SHP77 (cell line): ENCODE measurements at places on chromosomes 7 and 10.

DNA sequence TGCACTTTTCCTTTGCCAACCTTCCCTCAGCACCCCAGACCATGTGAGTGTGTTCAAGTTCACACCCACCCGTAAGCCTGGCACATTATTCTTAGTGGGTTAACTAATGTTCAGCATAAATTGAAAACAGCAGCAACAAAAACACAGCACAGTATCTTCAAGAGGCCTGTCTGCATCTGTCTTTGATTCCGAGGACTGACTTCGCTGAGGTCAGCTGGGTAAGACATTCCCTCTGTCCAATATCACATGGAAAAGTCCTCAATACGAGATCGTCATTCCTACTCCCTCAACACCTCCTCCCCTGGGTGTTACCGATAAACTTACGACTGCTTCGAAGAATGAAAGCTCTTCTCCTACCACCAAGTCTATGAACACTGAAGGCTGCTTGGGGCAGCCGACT is 218.8 kb downstream of the SFMBT2 start:
- no peak for DNase-seq

DNA sequence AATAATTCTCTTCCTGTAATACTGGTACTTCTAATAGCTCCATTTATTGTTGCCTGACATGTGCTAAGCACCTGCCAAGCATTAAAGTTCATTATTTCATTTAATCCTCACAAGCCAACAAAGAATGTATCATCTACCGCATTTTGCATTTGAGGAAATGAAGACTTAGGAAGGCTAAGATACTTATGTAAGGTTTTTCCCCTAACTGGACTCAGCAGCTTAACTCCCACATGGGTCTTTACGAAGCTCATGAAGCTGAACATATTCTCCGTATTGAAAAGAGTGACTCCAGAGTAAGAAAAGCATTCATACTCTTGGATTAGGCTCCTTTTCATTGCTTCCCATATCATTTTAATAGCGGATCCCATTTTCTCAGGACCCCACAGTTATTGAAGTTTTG is 155.7 kb upstream of the TMEM72 start:
- no peak for DNase-seq

DNA sequence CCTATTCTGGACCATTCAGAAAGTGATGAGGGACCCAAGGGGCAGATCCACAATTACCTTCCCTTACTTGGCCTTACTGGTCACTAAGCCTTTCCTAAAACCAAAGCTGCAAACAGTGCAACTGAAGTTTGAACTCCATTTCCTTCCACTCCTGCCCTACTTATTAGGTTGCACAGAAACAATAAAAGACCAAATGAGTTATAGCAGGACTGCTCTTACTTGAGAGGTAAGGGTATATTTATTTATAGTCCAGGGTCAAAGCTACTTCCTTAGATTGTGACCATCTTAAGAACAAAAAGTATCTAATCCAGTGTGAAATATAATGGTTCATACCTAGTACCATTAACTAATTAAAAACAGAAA is 27.0 kb downstream of the CDK6 start:
- DNase-seq = no peak

- DNase-seq = no peak
These were observed 304.5 kb upstream of the LRRN3 start for GRCh38 chr7:110786328-110786965.

DNA sequence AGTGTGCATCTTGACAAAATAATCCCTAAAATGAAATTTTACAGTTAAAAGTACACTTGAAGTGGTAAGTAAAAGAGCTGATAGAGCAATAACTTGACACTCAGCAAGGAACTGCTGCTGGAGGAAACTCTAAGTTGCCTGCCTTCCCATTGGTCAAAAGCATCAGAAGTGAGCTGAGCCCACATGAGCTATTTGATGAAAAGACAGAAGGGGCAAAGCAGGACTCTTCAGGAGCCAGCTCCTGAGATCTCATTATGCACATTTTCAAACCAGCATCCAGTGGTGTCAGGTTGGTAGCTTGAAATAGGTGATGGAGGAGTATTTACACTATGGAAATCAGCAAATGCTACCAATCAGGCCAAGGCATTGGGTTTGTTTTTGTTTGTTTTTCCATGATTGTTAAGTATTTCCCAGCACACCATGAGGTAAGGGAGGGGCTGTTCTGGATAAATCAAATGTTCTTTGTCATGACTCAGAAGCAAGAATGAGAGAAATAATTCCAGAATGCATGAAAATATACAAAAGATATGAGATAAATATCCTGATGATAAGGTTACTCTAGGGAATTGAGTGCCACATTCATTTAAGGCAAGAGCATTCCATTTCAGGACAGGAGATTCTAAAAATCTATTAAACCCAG is 316.6 kb downstream of the SNX13 start:
- no peak for DNase-seq

GRCh38 chr7:17166824-17167379 is 131.6 kb upstream of the AHR start:
- no peak for DNase-seq

DNA sequence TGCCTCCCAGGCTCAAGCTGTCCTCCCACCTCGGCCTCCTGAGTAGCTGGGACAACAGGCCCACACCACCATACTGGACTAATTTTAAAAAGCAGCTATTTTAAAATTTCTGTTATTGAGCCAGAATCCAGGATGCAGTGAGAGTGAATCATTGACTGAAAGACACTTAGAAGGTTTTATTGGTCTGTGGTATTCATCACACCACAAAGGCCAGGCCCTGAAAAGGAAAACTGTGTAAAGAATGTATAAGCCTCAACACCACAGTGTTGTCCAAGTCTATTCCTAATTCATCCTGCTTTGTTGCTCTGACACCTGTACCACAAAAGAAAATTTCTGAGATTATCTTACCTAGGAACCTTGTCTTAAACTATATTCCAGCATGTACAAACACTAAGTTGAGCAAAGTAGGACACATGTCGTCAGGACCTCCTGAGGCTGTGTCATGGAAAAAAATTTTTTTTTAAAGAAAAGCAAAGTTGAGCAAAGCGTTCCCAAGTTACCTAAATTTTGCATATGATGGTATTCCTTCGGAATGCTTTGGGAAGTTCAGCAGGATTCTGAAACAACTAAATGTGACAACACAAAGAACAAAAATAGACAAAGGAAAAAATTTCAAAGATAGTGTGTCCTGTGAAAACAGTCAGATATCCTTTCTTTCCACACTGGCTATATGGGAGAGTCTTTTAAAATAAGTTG is 129.6 kb upstream of the MKLN1 start:
- no peak for DNase-seq

GRCh38 chr10:13729586-13730305 is 143.0 kb downstream of the PRPF18 start:
- DNase-seq = no peak

DNA sequence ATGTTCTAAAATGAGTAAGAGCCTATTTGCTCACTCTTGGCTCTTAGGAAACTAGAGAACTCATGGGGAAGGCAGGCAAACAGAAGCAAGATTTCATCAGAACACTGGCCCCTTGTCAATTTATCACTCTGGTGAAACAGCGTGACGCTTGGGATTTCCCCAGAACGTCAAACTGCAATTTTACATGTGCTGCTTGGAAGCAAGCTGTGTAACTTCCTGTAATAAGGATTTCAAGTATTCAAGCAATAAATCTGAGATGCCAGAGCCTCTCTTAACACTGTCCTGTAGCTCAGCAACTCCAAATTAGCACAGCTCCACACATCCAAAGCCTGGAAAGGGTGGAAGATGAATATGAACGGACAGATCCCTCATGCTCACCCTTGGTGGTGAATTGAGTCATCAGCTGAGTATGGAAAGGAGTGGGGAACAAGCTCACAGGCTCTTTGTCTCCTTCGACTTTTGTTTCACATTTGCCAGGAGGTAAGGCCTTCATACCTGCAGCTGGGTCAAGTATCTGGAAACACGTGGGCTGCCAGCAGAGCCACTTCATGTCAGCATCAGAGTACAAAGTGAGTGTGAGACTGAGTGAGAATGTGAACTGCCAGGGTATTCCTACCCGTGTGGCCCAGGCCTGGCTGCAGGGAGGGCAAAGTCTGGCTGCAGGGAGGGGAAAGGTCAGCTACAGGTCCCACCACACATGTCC is 140.4 kb upstream of the NAMPT start:
- peak; percentile 36 for DNase-seq

- DNase-seq = no peak
These were observed 238.8 kb upstream of the BMPER start for GRCh38 chr7:33666531-33666930.

GRCh38 chr7:149369497-149369896 is 91.4 kb downstream of the ZNF777 start:
- no peak for DNase-seq

DNA sequence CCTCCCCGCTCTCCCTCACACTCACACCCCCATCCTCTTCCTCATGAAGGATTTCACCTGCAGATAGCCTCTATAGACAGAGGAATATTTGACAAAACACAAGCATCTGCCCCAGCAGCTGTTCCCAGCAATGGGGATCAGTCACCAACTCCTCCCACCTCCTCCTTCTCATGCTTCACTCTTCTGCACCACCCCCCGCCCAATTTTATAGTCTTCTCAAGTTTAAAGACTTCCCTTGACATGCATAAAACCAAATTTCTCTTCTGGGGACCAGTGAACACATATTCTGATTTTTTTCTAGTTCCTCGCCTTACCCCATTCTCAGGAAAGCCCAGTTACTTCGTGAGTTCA is 654.4 kb downstream of the LRMDA start:
- DNase-seq = no peak

DNA sequence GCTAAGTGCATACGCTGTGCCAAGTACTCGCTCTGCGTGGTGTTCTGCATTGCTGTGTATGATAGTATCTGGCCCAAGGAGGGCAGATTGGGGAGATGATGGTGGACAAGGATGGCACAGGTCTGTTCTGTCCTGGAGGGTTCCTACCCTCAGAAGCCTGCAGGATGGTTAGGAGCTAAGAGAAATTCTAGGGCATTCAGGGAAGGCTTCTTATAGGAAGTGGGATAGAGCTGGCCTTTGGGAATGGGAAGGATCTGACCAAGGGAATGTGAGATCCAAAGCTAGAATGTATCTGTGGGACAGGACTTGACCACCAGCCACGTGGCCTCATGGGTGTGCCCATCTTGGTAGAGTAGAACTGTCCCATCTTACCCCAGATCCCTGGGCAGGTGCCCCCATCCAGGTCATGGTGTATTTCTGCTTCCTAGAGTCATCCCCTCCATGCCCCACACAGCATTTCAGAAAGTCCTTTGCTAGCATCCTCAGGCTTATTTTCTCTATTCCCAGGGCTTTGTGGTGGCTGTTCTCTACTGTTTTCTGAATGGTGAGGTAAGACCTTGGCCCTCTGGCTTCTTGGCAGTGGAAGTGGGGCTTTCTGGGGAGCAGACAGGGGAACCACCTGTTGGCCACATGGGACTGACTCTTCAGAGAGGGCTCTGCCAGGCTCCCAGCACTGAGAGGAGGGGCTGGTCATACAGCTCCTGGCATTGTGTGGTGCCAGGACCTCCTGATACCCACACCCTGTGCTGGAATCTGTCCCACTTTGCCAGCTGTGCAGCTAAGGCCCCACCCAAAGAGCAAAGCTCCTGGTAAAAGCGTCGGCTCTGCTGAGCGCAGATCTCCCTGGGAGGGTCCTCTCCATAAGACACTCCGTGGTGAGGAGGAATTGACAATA is 52.5 kb downstream of the ADCYAP1R1 start:
- no peak for DNase-seq

- DNase-seq = no peak
These were observed 22.2 kb downstream of the ZRANB1 start for GRCh38 chr10:124963866-124964720.

DNA sequence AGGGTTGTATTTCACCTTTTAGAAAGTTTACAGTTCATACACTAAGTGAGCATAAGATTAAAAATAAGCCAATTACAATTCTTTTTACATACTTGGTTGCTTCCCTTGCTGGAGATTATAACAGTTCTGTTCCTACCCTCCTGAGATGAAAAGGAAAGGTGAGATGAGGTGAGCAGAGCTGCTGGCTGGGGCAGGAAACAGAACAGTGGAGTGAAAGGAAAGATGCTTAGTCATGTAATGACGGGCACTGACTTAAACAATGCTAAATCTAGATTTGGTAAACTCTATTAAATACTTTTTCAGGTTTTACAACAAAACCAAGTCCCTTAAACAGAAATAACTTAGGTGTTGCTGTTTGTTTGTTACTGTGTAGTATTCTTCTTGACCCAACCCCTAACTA is 19.9 kb upstream of the ZEB1 start:
- DNase-seq = no peak

DNA sequence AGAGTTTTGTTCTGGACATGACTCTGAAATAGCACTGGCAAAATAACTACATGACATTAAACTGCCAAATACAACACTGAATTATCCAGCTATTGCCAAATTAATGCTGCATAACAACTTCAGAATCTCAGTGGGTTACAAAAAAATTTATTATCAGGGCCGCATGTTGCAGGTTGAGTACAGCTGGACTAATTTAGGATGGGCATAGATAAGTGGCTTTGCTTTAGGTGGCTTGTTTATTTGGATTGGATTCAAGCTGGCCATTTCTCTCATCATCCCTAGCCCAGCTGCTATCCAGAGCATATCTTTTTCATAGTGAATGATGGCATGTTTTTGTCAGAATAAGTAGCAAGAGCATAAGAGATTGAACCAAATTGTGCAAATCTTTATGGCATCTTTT is 1277.1 kb downstream of the REEP3 start:
- DNase-seq = no peak

GRCh38 chr7:46534664-46535588 is 613.9 kb upstream of the IGFBP3 start:
- no peak for DNase-seq
